ENCODE measurements at places on chromosomes 1 and 21.

- no peak for DNase-seq
These were observed 81.5 kb downstream of the STUM start for GRCh38 chr1:226629896-226630550.

GRCh38 chr1:41806472-41807155, 112.1 kb downstream of the HIVEP3 start:
- no peak for DNase-seq

- DNase-seq: no peak
These were observed 97.5 kb downstream of the DMRTB1 start for GRCh38 chr1:53556657-53557227.

DNA sequence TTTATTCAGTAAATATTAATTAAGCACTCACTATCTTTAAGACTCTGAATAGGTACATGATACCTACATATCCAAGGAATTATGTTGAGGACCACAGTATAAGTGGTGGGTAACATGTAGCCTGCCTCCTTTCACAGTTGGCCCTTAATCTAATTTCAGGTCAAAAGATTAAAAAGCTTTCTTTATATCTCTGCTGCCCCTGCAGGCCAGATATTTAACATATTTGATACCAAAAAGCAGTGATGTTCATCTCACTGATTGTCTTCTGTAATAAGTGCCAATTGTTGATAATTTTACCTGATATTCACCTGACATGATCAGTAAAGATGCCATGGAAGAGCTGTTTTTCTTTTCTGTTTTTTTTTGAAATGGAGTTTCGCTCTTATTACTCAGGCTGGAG, 36.5 kb downstream of the RLF start:
- DNase-seq: no peak

- no peak for DNase-seq
These were observed 519.2 kb upstream of the B3GALT2 start for GRCh38 chr1:193705554-193705981.

DNA sequence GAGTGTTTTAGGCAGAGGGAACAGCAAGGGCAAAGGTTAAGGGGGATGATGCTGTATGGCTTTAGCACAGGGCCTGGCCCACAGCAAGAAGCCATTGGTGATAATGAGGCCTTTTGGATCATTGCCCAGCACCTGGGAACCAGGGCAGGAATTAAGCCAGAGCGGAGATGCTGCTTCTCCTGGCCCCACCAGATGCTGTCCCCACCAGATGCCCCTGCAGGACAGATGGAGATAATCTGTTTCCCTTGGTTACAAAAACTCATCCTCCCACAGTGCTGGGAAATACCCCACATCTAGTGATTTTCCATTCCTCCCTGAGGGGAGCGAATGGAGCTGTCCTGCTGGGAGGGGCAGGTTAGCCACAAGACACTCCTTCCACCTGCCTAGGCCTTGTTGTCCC, 18.8 kb downstream of the OPRD1 start:
- DNase-seq: no peak

DNA sequence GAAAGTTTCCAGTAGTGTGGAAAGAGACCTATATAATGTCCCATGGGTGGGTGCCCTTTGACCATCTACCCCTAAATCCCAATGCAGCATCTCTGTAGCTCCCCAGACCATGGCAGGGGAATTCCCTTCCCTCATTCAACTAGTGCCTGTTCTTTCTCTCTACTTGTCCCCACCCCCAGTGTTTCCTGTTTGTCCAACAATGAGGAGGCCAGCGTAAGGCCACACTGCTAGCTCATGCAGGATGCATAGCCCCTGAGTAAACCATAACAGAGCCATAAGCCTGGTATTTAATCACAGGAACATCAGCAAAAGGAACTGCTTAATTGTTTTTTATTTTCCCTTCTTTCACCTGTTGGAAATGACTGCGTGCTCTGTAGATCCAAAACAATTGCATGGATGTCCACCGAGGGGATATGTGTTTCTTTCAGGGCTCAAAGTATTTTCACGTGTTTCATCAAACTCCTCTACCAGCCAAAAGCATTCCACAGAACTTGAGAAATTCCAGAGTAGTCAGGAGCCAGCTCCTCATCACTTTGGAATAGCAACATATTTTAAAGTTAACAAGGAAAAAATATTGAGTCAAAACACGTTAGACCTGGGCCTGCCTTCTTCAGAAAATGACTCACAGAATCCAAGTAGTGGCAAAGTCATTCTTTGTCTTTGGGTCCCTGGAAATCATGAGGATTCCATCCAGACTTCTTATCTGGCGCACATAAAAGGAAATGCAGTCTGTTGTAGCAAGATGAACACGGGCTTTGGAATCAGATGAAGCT, 162.5 kb upstream of the SGIP1 start:
- no peak for DNase-seq

DNA sequence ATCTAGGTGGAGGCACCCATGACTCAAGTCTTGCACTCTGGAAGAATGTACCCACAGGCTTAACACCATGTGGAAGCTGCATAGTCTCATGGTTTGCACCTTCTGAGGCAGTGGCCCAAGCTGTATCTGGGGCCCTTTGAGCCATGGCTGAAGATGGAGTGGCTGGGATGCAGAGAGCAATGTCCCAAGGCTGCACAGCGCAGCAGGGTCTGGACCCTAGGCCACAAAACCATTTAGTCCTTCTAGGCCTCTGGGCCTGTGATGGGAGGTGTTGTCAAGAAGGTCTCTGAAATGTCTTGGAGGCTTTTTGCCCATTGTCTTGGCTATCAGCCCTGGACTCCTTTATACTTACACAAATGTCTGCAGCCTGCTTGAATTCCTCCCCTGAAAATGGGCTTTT, 21.4 kb upstream of the FCRL3 start:
- DNase-seq: no peak

Data from head of caudate nucleus (tissue), 42 donors.